ENCODE measurements at places on chromosomes 12 and 14. TPM values are rescaled to one million over a fixed set of nuclear protein-coding genes. Genes with fewer than 3 reads are reported as not detected.

CLEC1A gene
- total RNA-seq, result not detected

CTSG gene
- not detected for total RNA-seq

INSM2 gene
- not detected for total RNA-seq

USP44 gene
- total RNA-seq, result 11.5 TPM

BAZ1A gene
- 61.8 TPM for total RNA-seq
